ENCODE measurements at places on chromosomes 13 and 19. TPM values are rescaled to one million over a fixed set of nuclear protein-coding genes. Genes with fewer than 3 reads are reported as not detected.

DNA sequence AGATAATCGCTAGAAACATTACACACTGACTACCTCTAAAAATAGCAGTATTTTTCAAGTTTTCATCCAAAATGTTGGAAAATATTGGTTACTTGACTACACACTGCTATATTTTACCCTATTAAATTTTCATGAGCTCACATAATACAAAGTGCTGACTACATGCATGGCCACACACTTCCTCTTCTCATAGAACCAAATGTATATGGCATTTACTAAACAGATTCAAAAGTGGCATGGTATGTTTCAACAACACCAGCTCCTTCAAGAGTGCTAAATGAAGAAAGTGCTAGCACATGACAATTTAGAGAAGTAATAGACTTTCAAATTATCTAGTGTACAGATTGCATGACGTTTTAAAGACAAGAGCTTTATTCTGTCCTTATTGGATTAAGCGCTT lies 780.4 kb upstream of the SLITRK6 start:
- no peak overlapping the region for H3K4me3 ChIP-seq
- no peaks in the 10 kb centered on the region for H3K4me1 ChIP-seq
- DNase-seq = no peak
- H3K36me3 ChIP-seq = no peaks in the 10 kb centered on the region
- no peaks in the 10 kb centered on the region for H3K27me3 ChIP-seq

The DIAPH3 gene
- total RNA-seq = 0.57 TPM

- no peaks in the 10 kb centered on the region for H3K27me3 ChIP-seq
- DNase-seq = no peak
- no peaks in the 10 kb centered on the region for H3K4me1 ChIP-seq
- no peak overlapping the region for H3K4me3 ChIP-seq
- H3K27ac ChIP-seq = no peak overlapping the region
These were observed 9.3 kb downstream of the ZNF526 start for GRCh38 chr19:42229301-42229854.

DNA sequence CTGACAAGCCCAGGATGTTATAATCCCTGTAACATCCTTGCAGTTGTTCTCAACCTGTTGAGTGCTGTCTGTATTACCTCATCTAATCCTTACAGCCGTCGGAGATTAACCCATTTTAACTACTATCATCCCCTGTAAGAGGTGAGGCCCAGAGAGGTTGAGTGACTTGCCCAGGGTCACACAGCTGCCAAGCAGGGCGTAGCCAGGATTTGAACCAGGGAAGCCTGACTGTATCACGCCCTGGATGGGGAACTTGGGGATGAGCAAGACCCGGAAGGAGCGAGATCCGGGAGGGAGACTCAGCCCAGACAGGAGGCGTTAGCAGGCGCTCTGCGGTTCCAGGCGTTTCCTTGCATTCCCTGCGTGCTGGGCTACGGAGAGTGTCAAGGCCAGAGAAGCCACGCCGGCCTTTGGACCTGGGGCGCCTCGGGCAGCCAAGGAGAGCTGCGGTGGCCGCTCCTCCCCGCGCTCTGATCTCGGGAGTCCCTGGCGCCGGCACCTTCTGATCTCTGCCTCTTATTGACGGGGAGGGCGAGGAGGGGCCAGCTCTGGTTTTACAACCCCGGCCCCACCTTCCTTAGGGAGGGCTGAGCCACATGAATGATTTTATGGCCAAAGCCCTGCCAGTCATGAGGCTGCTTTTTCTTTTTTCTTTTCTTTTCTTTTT lies 6.2 kb downstream of the SULT2B1 start:
- H3K27me3 ChIP-seq = no peaks in the 10 kb centered on the region
- DNase-seq = no peak
- H3K27ac ChIP-seq = no peak overlapping the region
- H3K4me3 ChIP-seq = no peak overlapping the region

DNA sequence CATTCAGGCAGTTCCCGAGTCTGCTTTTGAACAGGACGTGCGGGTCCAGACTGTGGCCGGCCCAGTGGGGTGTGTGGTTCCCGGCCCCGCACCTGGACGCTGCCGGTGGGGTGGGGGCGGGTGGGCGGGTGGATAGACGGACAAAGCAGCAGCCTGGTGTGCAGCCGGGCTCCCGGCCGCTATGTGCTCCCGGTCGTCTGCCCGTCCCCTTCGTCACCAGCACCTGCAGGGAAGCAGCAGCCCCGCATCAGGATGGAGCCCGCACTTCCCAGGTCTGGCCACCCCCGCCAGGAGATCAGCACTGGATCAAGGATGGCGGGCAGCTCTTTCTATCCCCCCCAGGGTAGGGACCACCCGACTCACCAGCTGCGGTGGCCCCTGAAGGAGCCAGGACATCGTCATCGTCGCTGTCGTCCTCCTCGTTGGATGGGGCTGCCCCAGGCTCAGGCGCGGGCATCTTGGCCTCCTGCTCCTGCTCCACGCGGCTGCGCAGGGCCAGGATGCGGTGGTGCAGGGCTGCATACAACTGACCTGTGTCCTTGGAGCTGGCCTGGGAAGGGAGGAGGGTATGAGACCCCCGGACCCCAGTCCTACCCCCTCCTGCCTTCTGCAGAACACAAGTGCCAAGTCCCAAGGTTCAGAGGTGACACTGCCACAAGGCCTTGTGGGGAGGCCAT lies 3.5 kb downstream of the CAPS start:
- no peak overlapping the region for H3K27ac ChIP-seq
- no peak overlapping the region for H3K4me3 ChIP-seq
- no peak for DNase-seq
- H3K4me1 ChIP-seq = no peaks in the 10 kb centered on the region
- no peaks in the 10 kb centered on the region for H3K27me3 ChIP-seq

The ZNF490 gene
- total RNA-seq = 11.3 TPM

The FLT3 gene
- total RNA-seq = 0.39 TPM

GRCh38 chr13:31908696-31909411 lies 122.7 kb upstream of the FRY start:
- DNase-seq = no peak
- no peaks in the 10 kb centered on the region for H3K36me3 ChIP-seq
- H3K4me1 ChIP-seq = no peaks in the 10 kb centered on the region
- no peak overlapping the region for H3K27ac ChIP-seq
- no peak overlapping the region for H3K4me3 ChIP-seq

GRCh38 chr13:33051632-33052031 lies 35.4 kb downstream of the KL start:
- no peak overlapping the region for H3K27ac ChIP-seq
- no peaks in the 10 kb centered on the region for H3K4me1 ChIP-seq
- H3K27me3 ChIP-seq = no peaks in the 10 kb centered on the region
- no peak for DNase-seq

GRCh38 chr13:110239280-110240125 lies 67.5 kb downstream of the COL4A1 start:
- no peaks in the 10 kb centered on the region for H3K27me3 ChIP-seq
- H3K36me3 ChIP-seq = no peaks in the 10 kb centered on the region
- H3K4me3 ChIP-seq = no peak overlapping the region
- no peak for DNase-seq
- H3K27ac ChIP-seq = no peak overlapping the region

DNA sequence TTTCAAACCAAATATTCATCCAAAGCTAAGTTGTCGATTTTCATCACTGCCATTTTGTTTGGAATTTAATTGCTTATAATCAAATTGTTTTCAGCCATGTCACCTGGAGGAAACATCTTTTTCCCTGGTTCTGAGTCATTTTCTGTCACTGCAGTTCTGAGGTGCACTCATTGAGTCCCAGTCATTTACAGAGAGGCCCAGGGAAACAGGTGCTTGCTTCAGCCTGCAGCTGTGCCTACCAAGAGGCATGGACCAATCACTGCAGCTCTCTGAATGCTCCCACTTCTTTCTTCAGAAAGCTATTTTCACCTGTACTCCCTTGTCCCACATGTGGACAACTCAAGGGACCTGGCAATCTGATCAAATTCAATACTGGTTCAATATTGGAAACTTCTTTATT lies 308.1 kb downstream of the COG6 start:
- H3K4me1 ChIP-seq = no peaks in the 10 kb centered on the region
- H3K4me3 ChIP-seq = no peak overlapping the region
- no peaks in the 10 kb centered on the region for H3K36me3 ChIP-seq

The PRR20C gene
- total RNA-seq = not detected

DNA sequence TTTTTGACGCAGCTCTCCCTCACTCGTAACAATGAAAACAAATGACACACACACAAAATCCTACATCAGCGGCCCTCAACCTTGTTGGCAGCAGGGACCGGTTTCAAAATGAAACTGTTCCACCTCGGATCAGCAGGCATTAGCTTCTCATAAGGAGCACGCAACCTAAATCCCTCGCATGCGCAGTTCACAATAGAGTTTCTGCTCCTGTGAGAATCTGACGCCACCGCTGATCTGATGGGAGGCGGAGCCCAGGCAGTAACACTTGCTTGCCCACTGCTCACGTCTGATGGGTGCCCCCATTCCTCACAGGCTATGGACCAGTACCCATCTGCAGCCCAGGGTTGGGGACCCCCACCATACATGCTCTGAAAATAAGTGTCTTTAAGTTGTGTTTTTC lies 43.4 kb downstream of the DHRS12 start:
- no peak overlapping the region for H3K27ac ChIP-seq
- H3K27me3 ChIP-seq = no peaks in the 10 kb centered on the region
- H3K4me1 ChIP-seq = peaks cover 20% of the 10 kb centered on the region
- no peak for DNase-seq

The ZNF793 gene
- 4.5 TPM for total RNA-seq

DNA sequence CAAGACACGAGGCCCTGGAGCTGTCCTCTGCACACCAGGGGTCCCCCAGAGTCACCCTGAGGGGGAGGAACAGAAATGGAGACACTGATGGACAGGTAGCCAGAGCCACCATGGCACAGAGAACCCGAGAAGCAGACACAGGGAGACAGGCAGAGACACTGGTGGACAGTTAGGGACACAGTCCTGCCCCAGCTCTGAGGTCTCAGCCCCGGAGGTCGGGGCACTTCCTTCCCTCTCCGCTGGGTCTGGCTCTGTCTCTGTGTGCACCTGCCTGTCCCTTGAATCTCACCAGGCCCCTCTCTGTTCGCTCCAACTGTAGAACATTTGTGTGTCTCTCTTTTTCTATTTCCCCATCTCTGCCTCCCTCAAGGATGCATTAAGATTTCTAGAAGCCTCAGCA lies 4.6 kb downstream of the KLK14 start:
- peaks cover 2% of the 10 kb centered on the region for H3K27me3 ChIP-seq
- no peaks in the 10 kb centered on the region for H3K4me1 ChIP-seq
- no peak overlapping the region for H3K27ac ChIP-seq
- DNase-seq = no peak
- H3K36me3 ChIP-seq = no peaks in the 10 kb centered on the region
- H3K4me3 ChIP-seq = no peak overlapping the region
